Epithelial cell of alveolus of lung (primary cell): ENCODE measurements at places on chromosomes 12 and 14. TPM values are rescaled to one million over a fixed set of nuclear protein-coding genes. Genes with fewer than 3 reads are reported as not detected.

The ETFBKMT gene
- total RNA-seq: 1.9 and 2.3 TPM in 2 replicates

The HOXC10 gene
- total RNA-seq: not detected in 2 replicates

The ZBTB1 gene
- total RNA-seq: 23.0 and 44.2 TPM in 2 replicates

The SCNN1A gene
- total RNA-seq: 1.3 and 5.2 TPM in 2 replicates

The FAM161B gene
- 1.6 and 1.9 TPM in 2 replicates for total RNA-seq

The EID3 gene
- 1.0 and 10.1 TPM in 2 replicates for total RNA-seq

The KDM2B gene
- total RNA-seq: 25.0 and 25.1 TPM in 2 replicates

The GPR68 gene
- total RNA-seq: under 0.01 and 1.6 TPM in 2 replicates

The C12orf50 gene
- not detected in 2 replicates for total RNA-seq

The AKAP6 gene
- total RNA-seq: 0.39 and 19.8 TPM in 2 replicates

The CD4 gene
- total RNA-seq: 11.2 and 19.2 TPM in 2 replicates

The ATL1 gene
- 1.2 and 7.1 TPM in 2 replicates for total RNA-seq
